Adipose tissue (tissue), 3 donors: ENCODE measurements at places on chromosomes 16 and 17. TPM values are rescaled to one million over a fixed set of nuclear protein-coding genes. Genes with fewer than 3 reads are reported as not detected.

The KCNG4 gene
- not detected for polyA plus RNA-seq

The MYL11 gene
- polyA plus RNA-seq = 1.3 TPM

The SEZ6 gene
- polyA plus RNA-seq = 0.21 TPM

The SIAH1 gene
- polyA plus RNA-seq = 20.1 TPM

The GAST gene
- polyA plus RNA-seq = 2.4 TPM

The DRC3 gene
- polyA plus RNA-seq = 3.1 TPM

The ADAP2 gene
- polyA plus RNA-seq = 2.1 TPM

The PRSS33 gene
- not detected for polyA plus RNA-seq

The CD300A gene
- 3.0 TPM for polyA plus RNA-seq

The KRT23 gene
- 1.8 TPM for polyA plus RNA-seq

The ABI3 gene
- polyA plus RNA-seq = 1.7 TPM

The CACNG3 gene
- not detected for polyA plus RNA-seq

The TGFB1I1 gene
- 59.9 TPM for polyA plus RNA-seq

The CRHR1 gene
- polyA plus RNA-seq = 0.67 TPM

The LGALS9C gene
- polyA plus RNA-seq = 9.5 TPM

The PIRT gene
- not detected for polyA plus RNA-seq

The PIPOX gene
- 0.33 TPM for polyA plus RNA-seq

The CES5A gene
- polyA plus RNA-seq = not detected

The CCL23 gene
- 0.66 TPM for polyA plus RNA-seq

The CIBAR2 gene
- polyA plus RNA-seq = not detected

The NPIPA3 gene
- polyA plus RNA-seq = 2.6 TPM

The MMP25 gene
- polyA plus RNA-seq = 0.84 TPM

The COL1A1 gene
- 29.6 TPM for polyA plus RNA-seq

The SMIM5 gene
- 0.67 TPM for polyA plus RNA-seq

The CSH1 gene
- polyA plus RNA-seq = not detected

The BCAS3 gene
- polyA plus RNA-seq = 5.2 TPM

The CNTNAP1 gene
- 8.3 TPM for polyA plus RNA-seq

The APPBP2 gene
- polyA plus RNA-seq = 4.6 TPM

The PRAC1 gene
- polyA plus RNA-seq = not detected

The USP6 gene
- polyA plus RNA-seq = 0.03 TPM

The WFIKKN2 gene
- 0.11 TPM for polyA plus RNA-seq

The KRT9 gene
- not detected for polyA plus RNA-seq

The HSF4 gene
- polyA plus RNA-seq = 42.1 TPM

The CDH8 gene
- not detected for polyA plus RNA-seq

The TBC1D3C gene
- not detected for polyA plus RNA-seq

The IRX5 gene
- 0.06 TPM for polyA plus RNA-seq

The JUP gene
- 49.0 TPM for polyA plus RNA-seq
